ENCODE measurements at places on chromosomes 5 and 9.

GRCh38 chr9:124458441-124458840 lies 8.2 kb downstream of the ADGRD2 start:
- DNase-seq, result no peak

GRCh38 chr5:39891376-39891775 lies 466.6 kb upstream of the DAB2 start:
- DNase-seq, result no peak

GRCh38 chr9:2704504-2704903 lies 12.8 kb upstream of the KCNV2 start:
- no peak for DNase-seq

- DNase-seq, result no peak
Measured at GRCh38 chr9:92146610-92147009, 31.4 kb upstream of the SPTLC1 start.

DNA sequence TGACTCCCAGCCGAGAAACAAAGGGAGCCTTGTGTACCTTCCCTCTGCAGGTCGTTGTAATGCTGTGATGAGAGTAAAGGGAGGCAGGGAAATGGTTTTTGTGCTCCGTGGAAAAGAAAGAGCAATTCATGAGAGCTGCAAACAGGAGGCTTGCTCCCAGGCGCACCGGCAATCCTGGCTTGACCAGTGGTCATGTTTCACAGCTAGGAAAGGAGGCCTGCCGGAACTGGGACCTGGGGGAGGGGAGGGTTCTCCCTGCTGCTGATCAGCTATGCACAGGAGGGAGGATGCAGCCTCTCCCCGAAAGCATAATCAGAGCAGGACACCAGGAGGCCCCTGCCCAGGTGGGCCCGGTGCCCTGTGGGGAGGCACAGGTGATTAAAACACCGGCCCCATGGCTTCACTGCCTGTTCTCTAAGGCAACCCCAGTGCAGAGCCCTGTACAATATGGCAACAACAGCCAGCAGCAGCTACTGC lies 131.3 kb downstream of the ZDHHC21 start:
- DNase-seq, result no peak

GRCh38 chr9:1018121-1018520 lies 32.0 kb upstream of the DMRT2 start:
- no peak for DNase-seq

DNA sequence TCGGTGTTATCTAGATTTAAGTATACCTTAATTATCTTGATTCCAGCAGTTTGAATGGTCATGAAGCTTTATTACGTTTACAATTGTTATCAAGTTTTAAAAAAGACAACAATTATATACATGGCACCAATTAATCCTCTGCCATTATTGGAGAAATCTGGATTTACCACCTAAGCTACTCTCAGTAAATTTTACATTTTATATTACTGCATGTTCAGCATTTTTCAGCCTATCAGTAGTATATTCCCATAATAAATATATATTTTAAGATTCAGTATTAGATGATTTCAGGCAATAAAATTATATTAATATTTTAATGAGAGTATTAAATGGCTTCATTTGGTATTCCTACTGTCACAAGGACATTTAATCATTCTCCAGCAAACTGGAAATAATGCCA lies 264.5 kb upstream of the PRDM9 start:
- no peak for DNase-seq

Measured in GM13976 (cell line).